Stimulated activated CD4-positive, alpha-beta T cell treated with anti-CD3 and anti-CD28 coated beads, Interleukin-15, amount 100 ng/mL, for 48 hours (primary cell): ENCODE measurements at places on chromosomes 6 and 20.

DNA sequence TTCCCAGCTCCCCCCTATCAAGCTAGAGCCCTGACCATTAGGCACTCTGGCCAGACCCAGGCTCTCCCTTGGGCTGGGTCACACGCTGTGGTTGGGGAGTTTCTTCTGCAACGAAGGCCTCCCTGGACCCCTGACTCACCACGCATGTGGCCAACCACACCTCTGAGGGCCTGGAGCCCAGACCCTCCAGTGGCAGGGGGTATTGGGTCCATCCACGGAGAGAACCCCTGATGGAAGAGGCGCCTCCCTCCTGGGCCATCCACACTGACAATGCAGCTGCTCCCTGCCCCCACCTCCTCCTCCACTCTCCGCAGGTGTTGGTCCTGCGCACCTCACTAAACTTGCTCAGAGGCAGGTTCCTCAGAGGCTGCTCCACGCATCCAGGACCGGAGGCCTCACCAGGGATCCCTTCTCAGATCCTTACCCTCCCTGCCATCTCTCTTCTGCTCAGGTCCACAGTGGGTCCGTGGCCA lies 125.4 kb downstream of the RNASET2 start:
- no peak for DNase-seq

DNA sequence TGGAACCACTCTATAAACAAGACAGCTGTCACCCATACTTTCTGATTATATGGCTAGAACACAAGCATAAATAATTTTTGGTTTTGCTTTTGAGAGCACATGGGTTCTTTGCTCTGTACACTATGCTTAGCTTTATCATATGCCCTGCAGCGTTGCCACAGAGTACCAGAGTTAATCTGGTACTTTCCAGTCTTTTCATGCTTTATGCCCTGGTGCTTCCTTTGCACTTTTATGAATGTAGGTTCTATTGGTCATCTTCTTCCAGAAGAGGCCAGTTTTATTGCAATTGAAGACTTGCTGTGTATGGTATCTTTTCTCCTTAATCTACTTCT lies 20.8 kb downstream of the SHLD1 start:
- DNase-seq: no peak

DNA sequence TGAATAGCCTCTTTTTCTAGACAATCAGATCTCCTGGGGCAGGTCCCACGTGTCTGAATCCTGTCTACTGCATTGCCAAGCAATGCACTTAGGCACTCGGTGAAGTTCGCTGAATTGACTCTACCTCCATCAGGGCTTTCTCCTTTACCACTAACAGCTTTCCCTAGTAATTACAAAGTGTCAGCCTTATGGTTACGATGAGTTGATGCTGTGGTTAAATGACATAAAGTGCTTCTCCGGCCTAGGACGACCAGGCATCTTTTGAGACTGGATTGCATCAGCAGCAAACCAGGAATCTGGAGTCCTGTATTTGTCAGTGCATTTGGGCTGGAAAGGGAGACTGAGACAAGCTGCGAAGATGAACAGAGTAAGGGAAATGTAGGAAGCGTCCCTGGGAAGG lies 21.5 kb downstream of the NOX3 start:
- DNase-seq: no peak

DNA sequence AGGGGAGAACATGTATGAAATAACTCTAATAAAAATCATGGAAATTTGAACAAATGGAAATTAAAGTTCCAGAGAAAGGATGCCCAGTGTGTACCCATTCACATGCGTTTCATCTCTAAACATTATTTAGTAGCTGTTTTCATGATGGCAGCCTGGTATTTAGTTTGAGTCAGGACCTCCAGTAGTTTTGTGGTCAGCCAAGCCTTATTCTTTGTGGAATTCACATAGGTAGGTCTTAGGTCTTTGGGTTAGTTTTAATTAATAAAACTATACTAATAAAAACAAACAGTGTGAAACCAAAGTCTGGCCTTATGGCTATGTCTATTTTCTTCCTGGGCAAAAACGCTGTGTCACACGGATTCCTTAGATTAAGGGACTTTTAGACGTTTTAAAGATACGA lies 137.8 kb downstream of the FOXC1 start:
- no peak for DNase-seq

DNA sequence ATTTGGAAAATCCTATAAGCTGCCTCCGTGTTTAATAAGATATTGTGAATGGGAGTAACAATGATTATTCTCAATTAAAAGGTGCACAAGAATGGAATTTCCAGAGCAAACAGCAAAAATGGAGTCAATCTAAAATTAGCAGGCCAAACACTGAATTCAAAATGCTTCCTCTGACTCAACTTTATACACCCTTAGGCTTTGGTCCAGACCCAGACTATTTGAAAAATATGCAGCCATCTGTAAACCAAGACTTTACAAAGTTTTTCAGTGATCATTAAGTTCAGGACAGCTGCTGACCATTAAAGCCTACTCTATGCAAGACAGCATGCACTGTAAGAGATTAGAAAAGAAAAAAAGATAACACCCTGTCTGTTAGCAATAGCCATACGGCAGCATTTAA lies 39.4 kb upstream of the CCN6 start:
- no peak for DNase-seq

DNA sequence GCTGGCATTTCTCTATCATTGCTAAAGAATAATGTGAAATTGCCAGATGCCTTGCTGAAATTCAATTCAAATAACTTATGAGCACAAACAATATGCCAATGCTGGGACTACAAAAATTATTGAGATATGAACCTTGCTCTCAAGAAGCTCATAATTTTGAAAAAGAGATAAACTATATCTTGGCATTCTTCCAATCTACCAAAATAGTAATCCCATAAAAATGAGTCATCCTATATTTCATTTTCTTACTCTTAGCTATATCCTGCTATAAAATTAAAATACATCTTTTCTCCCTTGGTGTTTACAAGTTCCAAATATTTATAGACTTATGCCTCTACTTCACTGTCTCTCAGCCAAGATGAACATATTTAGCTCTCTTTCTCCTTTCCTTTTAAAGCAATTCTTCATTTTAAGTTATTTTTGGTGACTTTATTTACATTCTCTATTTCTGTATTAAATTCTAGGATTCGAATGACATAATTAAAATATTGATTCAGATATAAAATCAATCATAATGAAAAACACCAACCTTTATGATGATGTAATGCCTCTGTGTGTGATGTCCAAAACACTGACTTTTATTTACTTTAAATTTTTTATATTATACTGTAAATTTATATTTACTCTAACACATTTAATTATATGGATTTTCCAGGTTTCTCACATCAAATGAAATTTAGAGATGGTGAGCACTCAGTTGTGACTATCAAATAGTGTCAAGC lies 152.6 kb downstream of the CDK19 start:
- no peak for DNase-seq

DNA sequence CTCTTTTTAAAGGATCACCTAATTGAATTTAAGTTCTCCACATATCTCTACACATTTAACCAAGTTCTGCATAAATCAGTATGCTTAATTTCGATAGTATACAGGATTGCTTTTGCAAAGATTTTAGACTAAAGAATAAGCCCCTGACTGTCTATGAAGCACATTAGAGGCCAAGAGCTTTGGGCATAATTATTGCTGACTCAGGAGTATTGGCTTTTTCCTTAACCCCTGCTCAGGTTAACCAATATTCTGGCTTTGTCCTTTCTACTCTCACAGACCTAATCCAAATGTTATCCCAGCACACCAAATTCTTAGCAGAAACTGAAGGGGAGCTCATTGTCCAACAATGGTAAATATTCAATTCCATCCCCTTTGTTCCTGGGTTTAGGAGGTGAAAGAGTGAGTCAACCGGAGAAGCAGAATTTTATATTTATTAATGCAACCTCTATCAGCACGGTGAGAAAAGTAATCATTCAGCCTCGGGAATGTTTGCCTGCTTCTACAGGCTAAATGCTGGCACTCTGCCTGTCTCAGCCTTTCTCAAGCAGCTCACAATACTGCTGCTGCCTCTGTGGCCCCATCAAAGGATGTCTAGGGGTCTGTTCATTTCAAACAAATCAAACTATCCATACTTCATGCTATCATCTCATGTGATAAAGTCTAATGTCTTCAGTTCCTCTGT lies 125.0 kb downstream of the SIM1 start:
- DNase-seq: no peak

DNA sequence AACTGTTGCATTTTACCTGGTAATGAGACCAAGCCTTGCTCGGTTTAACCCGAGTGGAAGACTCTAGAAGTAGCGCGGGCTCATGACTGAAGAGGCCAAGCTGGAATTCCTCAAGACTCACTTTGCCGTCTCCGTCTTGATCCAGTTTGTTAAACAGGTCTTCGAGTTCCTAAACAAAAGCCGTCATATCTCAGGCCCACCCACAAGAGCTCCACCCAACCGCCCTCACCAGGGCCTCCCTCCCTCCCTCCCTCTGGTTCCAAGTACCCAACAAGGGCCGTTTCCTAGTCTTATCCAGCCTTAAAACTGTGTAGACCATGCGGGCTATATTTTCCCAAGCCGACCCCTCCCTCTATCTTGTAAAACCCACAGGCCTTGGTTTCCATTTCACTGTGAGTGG lies 81.4 kb downstream of the NINL start:
- DNase-seq: no peak
